ENCODE measurements at places on chromosomes 7 and 10.

DNA sequence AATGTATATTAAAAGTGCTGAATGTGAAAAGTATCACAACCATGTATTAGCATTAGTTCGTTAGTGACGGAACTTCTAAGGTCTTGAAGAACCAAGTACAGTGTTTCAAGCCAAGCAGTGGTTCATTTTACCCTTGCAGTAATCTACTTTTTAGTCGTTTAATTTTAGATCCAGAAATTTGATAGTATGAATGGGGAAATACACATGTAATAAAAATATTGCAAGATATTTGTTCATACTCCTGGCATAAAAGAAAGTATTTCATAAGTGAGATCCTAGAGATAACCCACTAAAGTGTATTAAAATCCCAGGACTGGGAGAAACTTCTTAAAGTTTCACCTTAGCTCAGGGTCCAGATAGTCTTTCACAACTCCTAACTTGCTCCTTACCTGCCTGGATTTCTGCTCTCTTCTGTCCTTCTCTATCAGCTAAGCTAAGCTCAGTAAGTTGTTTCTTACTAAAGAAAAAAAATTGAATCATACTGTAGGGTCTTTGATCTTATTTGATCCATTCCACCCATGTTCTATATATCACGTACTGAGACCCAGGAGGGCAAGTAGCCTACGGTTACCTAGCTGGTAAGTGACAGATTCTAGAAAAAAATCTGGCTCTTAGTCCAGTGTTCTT, 1.5 kb downstream of the BCAP29 start:
- no peak for DNase-seq

DNA sequence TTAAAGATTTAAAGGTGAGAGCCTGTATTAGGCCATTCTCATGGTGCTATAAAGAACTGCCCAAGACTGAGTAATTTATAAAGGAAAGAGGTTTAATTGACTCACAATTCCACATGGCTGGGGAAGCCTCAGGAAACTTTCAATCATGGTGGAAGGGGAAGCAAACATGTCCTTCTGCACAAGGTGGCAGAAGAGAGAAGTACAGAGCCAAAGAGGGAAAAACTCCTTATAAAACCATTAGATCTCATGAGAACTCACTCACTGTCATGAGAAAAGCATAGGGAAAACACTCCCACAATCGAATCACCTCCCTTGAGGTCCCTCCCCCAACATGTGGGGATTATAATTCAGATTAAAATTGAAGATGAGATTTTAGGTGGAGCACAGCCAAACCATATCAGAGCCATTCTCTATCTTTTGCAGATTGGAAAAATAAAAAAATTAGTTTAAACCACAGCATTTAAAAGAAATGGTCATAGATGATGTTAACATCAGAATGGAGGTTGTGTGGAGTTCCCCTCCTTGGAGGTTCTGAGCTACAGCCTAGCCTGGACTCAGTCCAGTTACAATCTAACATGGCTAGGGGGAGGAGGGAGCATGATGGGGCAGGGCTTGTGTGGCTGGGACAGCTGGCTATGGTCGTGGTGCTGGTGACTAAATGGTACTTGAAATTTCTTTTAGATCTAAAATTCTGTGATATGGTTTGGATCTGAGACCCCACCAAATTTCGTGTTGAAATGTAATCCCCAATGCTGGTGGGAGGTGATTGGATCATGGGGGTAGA, 33.1 kb downstream of the GSTO2 start:
- DNase-seq = no peak

GRCh38 chr10:108252771-108253170, 1088.3 kb upstream of the SORCS1 start:
- no peak for DNase-seq

DNA sequence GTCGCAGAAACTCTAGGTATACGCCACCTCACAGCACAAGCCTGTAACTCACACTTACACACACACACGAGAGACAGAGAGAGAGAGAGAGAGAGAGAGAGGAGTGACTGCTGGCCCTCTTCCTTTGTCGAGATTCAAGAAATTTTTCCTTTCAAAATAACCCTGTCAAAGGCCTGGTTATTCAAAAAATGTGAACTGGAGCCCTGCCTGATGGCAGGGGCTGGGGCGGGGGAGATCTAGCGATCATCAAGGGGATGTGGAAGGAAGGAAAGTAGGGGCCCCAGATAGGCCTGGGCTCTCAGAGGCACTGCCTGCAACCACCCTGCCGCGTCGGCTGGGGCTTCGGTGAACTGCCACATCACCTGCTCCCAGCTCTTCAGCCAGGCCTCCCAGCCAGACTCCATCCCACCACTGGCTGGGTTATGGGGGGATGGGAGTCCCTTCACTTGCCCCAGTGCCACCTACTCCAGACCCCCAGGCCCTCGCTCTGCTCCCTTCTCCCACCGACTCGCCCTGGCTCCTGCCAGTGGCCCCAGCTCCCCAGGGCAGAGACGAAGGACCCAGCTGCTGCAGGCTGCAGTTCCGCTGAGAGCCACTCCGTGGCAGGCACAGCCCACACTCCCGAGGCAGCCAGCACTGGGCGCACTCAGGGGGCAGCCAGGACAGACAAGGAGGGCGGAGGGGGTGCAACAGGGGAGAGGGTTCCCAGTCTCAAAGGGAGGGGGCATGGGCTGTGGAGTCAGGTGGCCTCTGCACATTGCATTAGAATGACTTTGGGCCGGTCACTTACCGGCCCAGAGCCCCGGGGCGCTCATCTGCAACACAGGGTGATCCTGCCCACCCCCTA, 15.3 kb downstream of the KCNH2 start:
- DNase-seq = peak; percentile 49

DNA sequence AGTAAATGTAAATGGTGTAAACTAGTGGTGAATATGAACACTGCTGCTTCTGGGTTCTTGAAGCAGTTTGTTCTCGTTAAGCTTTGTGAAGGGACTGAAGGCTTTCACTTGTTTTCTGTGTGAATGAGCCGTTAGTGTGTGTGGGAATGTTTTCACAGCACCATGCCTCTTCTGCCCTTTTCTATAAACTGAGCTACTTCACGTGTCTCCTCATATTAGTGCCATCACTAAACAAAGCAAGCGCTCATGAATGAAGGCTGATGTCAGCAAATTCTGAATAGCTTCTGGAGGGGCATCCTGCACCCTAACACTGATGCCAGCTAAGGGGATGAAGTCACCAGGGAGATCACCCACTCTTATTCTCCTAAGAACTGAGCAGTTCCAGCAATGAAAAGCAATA, 205.6 kb upstream of the ETV1 start:
- no peak for DNase-seq

DNA sequence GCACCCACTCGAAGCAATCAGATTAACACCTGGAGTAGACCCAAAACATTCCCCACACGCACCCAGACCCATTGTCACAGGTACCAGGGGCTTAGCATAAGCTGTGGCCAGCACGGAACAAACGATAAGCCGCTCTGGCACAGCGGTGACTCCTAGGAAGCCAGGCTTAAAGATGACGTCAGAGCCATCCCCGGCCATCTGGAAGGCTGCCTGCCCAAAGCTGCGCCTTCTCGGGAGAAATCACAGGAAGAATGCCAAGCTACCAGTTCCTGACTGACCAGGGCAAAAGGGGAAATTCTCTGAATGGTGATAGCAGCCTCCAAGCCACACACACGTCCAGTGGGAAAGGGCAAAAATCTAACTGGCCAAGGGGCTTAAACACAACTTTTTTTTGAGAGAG, 13.0 kb upstream of the WIPI2 start:
- DNase-seq = no peak

DNA sequence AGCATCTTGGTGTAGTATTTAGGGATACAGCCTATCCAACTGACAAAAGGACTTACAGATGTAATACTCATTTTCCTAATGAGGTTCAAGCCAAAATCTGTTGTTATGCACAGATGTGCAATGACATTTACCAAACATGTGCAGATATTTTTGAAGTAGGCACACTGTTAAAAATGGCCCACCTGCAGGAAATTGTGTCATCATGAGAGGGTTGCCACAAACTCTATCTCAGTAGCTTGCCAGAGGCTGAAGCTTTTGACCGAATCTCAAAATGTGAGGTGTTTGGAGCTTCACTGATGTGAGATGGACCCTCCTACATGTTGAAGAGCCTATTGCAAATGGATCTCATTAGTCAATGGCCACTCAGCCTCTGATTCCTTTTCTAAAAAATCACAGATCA, 89.7 kb upstream of the CSTF2T start:
- no peak for DNase-seq

- DNase-seq = no peak
Observed at GRCh38 chr10:14311206-14311957, 19.3 kb downstream of the FRMD4A start.

- no peak for DNase-seq
Observed at GRCh38 chr7:32588657-32589056, 93.4 kb downstream of the AVL9 start.

GRCh38 chr10:72875250-72876055, 18.1 kb upstream of the OIT3 start:
- no peak for DNase-seq

DNA sequence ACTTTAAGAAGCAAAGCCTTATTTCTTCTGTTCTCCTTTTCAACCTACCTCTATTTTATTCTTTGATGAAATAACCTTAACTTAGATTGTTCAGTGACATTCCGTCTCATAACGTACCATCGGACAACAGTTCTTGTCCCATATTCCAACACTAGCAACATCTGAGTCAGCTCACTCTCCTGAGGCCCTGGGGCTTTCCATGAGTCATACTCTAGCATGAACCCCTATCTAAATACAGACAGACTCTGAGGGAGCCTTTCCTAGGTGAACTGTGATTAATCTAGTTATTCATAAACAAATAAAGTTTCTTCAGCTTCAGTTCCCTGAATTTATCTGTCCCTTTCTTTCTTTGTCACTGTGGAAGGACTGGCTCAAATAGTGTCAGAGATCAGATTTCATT, 168.7 kb upstream of the LYZL1 start:
- DNase-seq = no peak
